ENCODE measurements at places on chromosomes 2 and 18. TPM values are rescaled to one million over a fixed set of nuclear protein-coding genes. Genes with fewer than 3 reads are reported as not detected.

Gene CCNT2
- total RNA-seq, result 7.2 TPM

Gene FKBP7
- total RNA-seq, result 42.5 TPM

Gene DUSP11
- 20.8 TPM for total RNA-seq

Gene TMEM163
- not detected for total RNA-seq

Gene GATA6
- total RNA-seq, result 9.8 TPM

Gene MOGAT1
- not detected for total RNA-seq

Gene PFN4
- total RNA-seq, result 0.17 TPM

Gene TRAF3IP1
- 10.3 TPM for total RNA-seq

Gene RAMP1
- total RNA-seq, result 23.4 TPM

Gene RAB27B
- total RNA-seq, result 1.3 TPM

Gene APCDD1
- 2.2 TPM for total RNA-seq

Gene HOXD8
- not detected for total RNA-seq

Gene SCN3A
- total RNA-seq, result 0.17 TPM

Gene POTEJ
- total RNA-seq, result not detected

Gene ST8SIA3
- total RNA-seq, result not detected

Gene SCTR
- total RNA-seq, result not detected

Gene B4GALT6
- 3.0 TPM for total RNA-seq

Gene CFAP221
- total RNA-seq, result not detected

Gene ACVR1C
- not detected for total RNA-seq

Gene ANKRD62
- not detected for total RNA-seq

Gene STK11IP
- 9.7 TPM for total RNA-seq

Gene XPO1
- total RNA-seq, result 99.3 TPM

Gene ZAP70
- total RNA-seq, result not detected

Gene GKN1
- total RNA-seq, result not detected

Gene PSD4
- 8.4 TPM for total RNA-seq

Measured in bronchus fibroblast of lung (primary cell).